ENCODE measurements at places on chromosomes 11 and 22.

DNA sequence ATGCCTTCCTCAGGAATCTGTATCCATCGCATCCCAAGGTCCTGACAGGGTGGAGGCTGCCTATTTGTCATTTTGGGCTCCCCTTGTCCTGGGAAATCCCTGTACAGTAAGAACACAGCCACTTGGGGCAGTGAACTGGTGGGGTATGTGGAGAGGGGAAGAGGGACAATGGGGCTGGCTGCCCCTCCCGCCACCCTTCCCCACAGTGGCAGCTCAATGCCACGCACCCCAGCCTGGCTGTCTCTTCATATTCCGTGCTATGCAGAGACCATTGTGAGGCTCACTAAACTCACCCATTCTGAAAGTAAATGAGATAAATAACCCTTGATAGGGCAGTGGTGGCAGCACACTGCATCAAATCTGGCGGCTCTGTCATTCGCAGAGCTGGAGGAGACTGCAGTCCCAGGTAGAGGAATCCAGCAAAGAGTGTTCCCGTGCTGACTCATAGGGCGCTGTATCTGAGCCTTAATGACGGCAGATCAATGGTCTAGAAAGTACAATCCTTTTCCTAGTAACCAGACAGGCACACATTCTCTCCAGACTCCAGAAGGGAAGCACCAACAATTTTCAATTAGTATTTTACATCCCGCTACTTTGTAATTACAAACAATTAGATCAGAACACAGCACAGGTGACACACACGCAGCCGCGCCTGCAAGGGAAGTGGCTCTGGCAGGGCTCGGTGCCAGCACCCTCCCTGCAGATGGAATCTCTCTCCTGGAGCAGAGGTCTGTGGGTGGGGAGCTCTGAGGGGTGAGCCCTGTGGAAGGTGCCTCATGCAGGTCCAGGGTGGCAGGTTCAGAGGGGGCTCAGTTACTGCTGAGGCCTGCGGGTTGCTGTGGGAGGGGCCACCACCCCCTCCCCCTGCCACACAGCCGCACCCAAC is 167.9 kb upstream of the B3GAT1 start:
- no peak for DNase-seq

GRCh38 chr11:115706626-115707135 is 202.5 kb upstream of the CADM1 start:
- no peak for DNase-seq

DNA sequence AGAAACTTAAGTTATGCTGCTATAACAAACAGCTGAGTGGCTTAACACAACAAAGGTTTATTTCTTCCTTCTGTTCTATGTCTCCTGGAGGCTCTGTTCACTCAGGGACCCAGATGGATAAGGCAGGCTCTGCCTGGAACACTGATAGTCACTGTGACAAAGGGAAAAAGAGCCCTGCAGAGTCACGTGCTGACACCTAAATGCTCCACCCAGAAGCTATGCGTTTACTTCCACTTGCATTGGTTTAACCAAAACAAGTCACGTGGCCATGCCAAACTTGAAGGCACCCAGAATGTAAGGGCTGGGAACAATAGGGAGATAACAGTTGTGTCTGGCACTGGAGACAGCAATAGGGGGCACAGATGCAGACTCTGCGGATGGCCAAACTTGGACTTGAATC is 3.4 kb upstream of the MS4A15 start:
- no peak for DNase-seq

- DNase-seq = peak; percentile 29
Measured at GRCh38 chr11:128956401-128957201, 13.9 kb upstream of the TP53AIP1 start.

DNA sequence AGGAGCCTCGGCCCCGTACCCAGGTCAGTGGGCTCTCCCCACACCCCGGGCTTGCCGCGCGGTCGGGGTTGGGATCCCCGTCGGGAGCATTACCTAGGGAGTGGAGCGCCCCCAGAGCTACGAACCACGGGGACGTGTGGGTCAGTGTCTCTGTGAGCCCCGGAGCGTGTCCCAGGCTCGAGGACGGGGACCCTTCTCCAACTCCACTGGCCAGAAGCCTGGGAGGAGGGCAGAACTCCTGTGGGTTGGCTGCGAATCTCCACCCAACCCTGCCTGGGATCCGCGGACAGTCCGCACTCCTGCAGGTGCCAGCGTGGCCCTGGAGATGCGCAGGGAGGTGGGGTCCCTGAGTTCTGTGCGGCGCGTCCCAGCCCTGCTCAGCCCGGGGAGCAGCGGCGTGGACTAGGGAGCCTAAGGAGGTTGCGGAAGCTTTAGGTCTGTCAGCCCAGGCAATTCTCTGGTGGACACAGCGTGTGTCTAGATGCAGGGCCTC is 346 bp downstream of the PPFIBP2 start:
- peak; percentile 27 for DNase-seq

DNA sequence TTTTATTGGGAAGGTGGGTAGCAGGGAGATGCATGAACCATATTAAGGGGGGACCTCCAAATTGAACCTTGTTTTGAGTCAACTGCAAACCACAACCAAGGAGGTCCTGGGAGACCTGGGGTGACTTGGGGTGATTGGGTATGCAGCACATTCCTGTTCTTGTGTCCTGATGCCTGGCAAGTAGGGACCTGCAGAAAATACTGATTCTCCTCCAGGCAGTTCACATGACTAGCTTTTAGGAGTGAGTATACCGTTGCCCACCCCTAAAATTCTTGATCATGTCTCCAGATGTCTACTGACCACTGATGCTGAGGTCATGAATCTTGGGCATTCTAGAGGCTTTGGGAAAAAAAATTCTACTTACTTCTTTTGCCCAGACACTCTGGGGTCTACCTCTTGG is 6.3 kb downstream of the EHF start:
- no peak for DNase-seq

GRCh38 chr11:82995754-82996398 is 75.8 kb downstream of the RAB30 start:
- DNase-seq = no peak

GRCh38 chr11:12642040-12642439 is 32.2 kb upstream of the TEAD1 start:
- DNase-seq = no peak

DNA sequence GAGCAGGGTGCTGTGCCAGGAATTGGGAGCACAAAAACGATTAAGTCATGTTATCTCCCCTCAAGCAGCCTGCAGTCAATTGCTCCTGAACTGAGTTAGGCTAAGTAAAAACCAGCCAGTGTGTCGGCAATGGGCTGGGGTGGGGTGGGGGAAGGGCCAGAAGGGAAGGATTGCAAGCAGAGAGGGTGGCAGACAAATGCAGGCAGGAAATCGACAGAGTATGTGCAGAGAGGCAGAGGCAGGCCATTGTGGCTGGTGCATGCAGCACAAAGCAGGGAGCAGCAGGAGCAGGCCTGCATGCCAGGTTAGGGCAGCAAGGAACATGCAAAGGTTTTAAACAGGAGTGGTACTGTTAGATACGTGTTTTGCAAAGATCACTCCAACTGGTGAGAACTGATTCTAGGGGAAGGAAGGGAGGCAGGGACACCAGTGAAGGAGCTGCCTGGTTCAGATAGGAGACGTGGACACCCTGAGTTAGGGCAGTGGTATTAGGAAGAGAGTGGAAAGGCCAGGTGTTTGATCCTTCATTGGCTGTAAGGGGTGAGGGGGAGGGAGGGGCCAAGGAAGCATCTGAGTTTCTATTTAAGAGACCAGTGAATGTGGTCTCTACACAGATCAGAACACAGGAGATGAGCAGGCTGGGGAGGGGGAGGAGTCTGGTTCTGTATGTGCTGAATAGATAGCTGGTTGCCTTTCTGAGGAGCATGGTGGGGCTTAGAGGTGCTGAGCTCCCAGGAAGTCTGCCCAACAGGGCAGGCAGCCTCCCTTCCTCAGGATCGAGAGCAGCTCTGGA is 70.8 kb upstream of the PHOX2A start:
- DNase-seq = no peak

GRCh38 chr11:15097411-15097810 is 17.3 kb upstream of the INSC start:
- DNase-seq = no peak

DNA sequence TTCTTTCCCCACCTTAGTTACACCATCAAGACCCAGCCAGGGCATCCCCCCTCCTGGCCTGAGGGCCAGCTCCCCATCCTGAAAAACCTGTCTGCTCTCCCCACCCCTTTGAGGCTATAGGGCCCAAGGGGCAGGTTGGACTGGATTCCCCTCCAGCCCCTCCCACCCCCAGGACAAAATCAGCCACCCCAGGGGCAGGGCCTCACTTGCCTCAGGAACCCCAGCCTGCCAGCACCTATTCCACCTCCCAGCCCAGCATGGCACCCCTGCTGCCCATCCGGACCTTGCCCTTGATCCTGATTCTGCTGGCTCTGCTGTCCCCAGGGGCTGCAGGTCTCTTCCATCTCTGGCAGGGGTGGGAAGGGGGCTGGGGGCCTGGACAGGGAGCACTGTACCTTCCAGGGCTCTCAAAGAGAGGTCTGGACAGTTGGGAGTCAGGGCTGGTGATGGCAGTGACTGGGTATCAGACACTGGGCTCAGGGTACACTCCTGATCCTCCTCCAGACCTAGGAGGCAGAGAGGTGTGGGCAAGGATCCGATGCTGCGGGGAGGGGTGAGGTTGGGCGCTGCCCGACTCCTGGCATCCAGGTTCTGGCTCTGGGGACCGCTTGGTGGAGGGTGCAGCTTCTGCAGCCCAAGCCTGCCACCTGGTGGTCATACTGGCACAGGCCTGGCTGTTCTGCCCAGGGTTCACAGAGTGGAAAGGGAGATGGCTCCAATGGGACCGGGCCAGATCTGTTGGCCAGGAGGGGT is at the start of gene UPK2:
TSS of gene UPK2 (plus strand) at position 205 of the 753 bp plus-strand sequence. CDS start at position 258, 53 bp downstream.
- peak; percentile 91 for DNase-seq

DNA sequence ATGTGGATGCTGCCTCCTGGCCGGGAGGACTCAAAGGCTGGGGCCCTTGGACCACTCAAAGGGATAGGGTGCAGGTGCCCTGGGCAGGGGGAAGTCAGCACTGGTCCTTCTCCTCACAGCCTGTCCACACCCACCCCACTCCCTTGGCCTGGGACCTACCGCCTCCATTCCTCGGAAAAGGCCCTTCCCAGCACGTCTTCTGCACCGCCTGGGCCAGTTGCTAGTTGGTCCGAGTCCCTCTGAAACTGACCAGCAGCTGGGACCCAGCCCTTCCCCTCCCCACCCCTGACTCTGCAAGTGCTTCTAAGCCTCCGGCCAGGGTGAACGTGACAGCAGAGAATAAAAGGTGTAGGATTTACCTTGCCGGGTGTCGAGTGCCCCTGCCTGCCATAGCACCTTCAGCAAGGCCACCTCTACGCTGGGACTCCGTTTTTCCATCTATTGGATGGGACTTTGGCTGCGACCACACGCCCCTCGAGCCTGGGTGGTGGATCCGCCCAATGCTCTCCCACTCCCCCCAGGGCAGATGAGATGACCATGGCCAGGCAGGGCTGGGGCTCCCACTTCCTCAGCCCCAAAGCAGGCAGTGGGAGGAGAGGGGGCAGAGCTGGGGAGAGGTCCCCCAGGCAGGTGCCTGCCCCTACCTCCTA is 37.3 kb downstream of the OSBPL5 start:
- no peak for DNase-seq

DNA sequence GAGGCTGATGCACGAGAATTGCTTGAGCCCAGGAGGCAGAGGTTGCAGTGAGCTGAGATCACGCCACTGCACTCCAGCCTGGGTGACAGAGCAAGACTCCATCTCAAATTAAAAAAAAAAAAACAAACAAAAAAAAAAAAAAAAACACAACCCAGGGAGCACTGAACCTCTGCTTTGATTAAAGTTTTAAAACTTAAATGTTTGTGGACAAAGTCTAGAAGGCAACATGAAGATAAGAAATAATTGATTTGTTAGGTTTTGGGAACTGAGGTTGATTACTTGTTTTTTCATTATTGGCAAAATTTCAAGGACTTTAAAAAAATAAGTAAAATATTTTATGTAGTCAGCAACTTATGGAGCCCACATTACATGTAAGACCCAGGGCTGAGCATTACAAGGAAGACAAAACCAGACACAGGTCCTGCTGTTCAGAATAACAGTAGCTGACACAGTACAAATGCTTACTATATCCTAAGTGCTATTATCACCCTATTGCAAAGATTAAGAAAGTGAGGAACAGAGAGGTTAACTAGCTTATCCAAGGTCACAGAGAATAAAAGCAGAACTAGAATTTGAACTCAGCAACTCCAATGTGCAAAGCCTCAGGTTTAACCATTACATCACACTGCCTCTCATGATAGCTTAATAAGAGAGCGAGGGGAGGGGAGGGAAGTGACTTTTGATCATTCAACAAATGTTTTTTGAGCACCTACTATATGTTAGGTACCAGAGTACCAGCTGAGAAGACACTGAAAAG is 2.3 kb upstream of the CRY2 start:
- DNase-seq = no peak

- peak; percentile 58 for DNase-seq
Measured at GRCh38 chr22:50505776-50506610, 1.5 kb downstream of the LMF2 start.

DNA sequence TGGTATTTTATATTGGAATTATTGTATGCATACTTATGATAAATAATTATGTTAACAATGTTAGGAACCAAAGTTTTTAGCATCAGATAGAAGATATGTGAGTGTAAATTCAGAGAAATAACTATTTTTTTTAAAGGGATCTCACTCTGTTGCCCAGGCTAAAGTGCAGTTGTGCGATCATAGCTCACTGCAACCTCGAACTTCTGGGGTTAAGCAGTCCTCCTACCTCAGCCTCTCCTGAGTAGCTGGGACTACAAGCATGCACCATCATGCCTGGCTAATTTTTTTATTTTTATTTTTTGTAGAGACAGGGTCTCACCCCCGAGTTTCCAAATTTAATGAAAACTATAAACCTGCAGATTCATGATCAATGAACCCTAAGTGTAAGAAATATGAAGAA is 33.6 kb upstream of the RCE1 start:
- DNase-seq = no peak

All from ovary (tissue), 10 donors.